ENCODE measurements at places on chromosomes 12 and 14. TPM values are rescaled to one million over a fixed set of nuclear protein-coding genes. Genes with fewer than 3 reads are reported as not detected.

Gene ANO2
- 2.8 TPM for total RNA-seq

- no peaks in the 10 kb centered on the region for H3K36me3 ChIP-seq
- H3K4me1 ChIP-seq = peaks cover 5% of the 10 kb centered on the region
- no peak for DNase-seq
- no peak overlapping the region for H3K27ac ChIP-seq
These were observed 4.7 kb upstream of the IPO8 start for GRCh38 chr12:30700216-30700900.

- peaks cover 1% of the 10 kb centered on the region for H3K36me3 ChIP-seq
- no peaks in the 10 kb centered on the region for H3K4me1 ChIP-seq
- no peak overlapping the region for H3K27ac ChIP-seq
These were observed 51.2 kb downstream of the DNAH10 start for GRCh38 chr12:123813349-123813748.

DNA sequence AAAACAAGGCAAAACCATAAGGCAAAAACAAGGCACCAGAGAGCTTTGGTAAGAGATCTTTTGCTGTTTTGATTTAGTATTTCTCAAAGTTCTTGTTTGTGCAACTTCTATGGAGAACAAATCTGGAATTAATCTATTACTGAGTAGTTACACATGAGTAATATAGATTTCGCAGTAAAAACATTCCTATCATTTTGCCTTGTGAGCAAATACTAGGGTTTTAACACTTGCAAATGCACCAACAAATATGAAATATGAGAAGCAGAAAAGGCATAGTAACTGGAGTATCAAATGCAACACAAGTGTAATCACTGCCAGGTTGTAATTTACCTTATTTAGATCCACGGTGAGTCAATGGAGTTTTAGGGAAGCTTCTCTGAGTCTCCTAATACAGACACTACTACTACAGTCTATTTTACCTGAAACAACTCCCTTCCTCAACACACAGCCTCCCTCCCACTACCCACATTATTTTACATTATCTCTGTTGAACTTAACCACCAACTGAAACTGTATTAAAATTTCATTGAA lies 324.1 kb downstream of the FLRT2 start:
- H3K4me1 ChIP-seq = no peaks in the 10 kb centered on the region
- no peaks in the 10 kb centered on the region for H3K27me3 ChIP-seq
- no peaks in the 10 kb centered on the region for H3K36me3 ChIP-seq
- DNase-seq = no peak
- H3K27ac ChIP-seq = no peak overlapping the region
- H3K4me3 ChIP-seq = no peak overlapping the region

Gene APOF
- not detected for total RNA-seq

DNA sequence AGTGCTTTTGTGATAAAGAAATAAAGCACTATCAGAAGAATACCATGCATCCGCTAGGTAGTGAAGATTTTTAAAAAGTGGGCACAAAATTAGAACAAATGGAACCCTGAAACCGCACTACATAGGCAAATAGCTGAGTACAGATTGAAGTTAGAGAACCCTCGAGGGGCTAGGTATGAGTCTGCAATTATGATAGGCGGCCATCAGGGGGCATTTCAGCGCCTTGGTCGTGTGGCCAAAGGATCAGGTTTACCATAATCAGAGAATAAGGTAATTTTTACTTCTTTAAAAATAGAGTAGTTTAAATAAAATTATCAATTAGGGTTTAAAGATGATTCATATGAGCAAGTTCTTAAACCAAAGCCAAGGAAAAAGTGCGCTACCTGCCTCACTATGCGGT lies 129.8 kb downstream of the TMX1 start:
- no peak for DNase-seq
- peaks cover 8% of the 10 kb centered on the region for H3K4me1 ChIP-seq
- no peaks in the 10 kb centered on the region for H3K27me3 ChIP-seq
- H3K4me3 ChIP-seq = no peak overlapping the region
- no peaks in the 10 kb centered on the region for H3K36me3 ChIP-seq

DNA sequence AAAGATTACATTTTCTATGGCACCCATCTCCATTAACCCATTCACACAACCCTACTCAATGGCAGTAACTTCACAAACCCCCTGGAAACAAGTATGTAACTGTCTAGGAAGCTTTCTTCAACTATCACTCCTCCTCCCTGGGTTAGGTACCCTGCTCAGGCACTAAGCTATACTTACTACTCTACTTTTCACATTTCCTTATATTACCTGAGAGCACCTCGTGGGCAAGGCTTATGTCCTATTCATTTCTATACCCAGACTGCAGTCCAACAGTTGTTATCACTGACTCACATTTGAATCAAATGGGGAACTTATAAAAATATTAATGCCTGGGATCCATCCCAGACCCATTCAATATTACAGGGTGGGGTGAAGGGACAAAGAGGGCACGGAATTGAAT lies 4.6 kb downstream of the PAWR start:
- no peak for DNase-seq
- peaks cover 26% of the 10 kb centered on the region for H3K27me3 ChIP-seq
- no peak overlapping the region for H3K27ac ChIP-seq
- H3K36me3 ChIP-seq = no peaks in the 10 kb centered on the region
- peaks cover 39% of the 10 kb centered on the region for H3K4me1 ChIP-seq
- no peak overlapping the region for H3K4me3 ChIP-seq

- H3K4me1 ChIP-seq = no peaks in the 10 kb centered on the region
- no peak overlapping the region for H3K27ac ChIP-seq
- no peaks in the 10 kb centered on the region for H3K27me3 ChIP-seq
- no peak for DNase-seq
- no peaks in the 10 kb centered on the region for H3K36me3 ChIP-seq
These were observed 11.4 kb upstream of the NOPCHAP1 start for GRCh38 chr12:104974626-104975290.

Gene NKX2-1
- not detected for total RNA-seq

- no peak for DNase-seq
- H3K27me3 ChIP-seq = no peaks in the 10 kb centered on the region
These were observed 25.9 kb downstream of the SLC25A47 start for GRCh38 chr14:100348784-100349685.

GRCh38 chr12:27863839-27864238 lies 83.8 kb upstream of the MANSC4 start:
- H3K4me1 ChIP-seq = no peaks in the 10 kb centered on the region
- no peak for DNase-seq
- no peaks in the 10 kb centered on the region for H3K36me3 ChIP-seq
- H3K27me3 ChIP-seq = no peaks in the 10 kb centered on the region

- DNase-seq = no peak
- H3K27ac ChIP-seq = peak overlapping the region; percentile 51
- peak overlapping the region; percentile 38 for H3K4me3 ChIP-seq
- no peaks in the 10 kb centered on the region for H3K27me3 ChIP-seq
These were observed 1.8 kb upstream of the LARP4 start for GRCh38 chr12:50398931-50399330.

- peaks cover 5% of the 10 kb centered on the region for H3K4me1 ChIP-seq
- peaks cover 6% of the 10 kb centered on the region for H3K36me3 ChIP-seq
- DNase-seq = no peak
- no peaks in the 10 kb centered on the region for H3K27me3 ChIP-seq
- H3K4me3 ChIP-seq = no peak overlapping the region
These were observed 498.4 kb downstream of the PCNX1 start for GRCh38 chr14:71405676-71406075.

DNA sequence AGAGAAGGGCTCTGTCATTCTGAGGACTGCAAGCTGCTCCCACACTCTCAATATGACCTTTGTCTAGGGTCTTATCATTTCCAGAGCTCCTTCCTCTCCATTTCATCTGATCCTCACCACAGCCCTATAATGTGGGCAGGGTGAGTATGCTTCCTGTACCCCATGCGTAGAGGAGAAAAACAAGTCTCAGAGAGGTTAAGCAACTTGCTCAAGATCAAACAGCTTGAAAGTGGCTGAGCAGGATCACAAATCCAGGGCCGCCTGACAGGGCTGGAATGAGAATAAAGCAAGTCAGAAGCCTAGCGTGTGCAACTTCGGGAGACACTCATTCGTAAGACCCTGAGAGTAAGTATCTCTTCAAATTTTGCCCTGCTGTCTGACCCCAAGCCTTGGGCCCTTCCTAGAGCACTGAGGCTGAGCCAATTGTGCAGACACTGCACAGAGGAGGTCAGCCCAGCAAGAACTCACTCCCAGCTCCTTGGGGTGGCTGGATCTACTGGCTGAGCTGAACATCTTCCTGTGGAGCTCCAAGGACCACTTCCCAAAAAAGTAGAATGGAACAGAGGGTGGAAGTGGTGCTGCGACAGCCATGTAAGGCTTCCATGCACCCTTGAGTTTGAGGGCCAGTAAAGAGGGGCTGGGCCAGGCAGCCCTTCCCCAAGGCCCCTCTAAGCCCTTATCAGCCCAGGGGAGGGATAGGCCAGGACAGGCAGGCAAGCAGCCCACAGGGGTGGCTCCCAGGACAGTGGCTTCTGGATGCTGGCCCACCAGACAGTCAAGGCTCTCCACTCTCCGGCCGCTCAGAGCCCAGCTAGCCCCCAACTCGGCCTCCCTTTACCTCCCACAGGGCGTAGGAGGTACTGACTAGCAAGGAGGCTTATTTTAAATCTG lies 10.5 kb downstream of the ZFP36L1 start:
- no peak overlapping the region for H3K27ac ChIP-seq
- H3K4me1 ChIP-seq = peaks cover 47% of the 10 kb centered on the region
- peaks cover 5% of the 10 kb centered on the region for H3K36me3 ChIP-seq
- no peak overlapping the region for H3K4me3 ChIP-seq
- DNase-seq = no peak
- no peaks in the 10 kb centered on the region for H3K27me3 ChIP-seq

GRCh38 chr12:5783289-5783920 lies 161.7 kb downstream of the ANO2 start:
- no peak overlapping the region for H3K27ac ChIP-seq
- DNase-seq = peak; percentile 1
- no peaks in the 10 kb centered on the region for H3K4me1 ChIP-seq
- no peaks in the 10 kb centered on the region for H3K36me3 ChIP-seq

Gene AQP2
- total RNA-seq = 0.29 TPM

Gene TMEM132C
- 0.31 TPM for total RNA-seq

DNA sequence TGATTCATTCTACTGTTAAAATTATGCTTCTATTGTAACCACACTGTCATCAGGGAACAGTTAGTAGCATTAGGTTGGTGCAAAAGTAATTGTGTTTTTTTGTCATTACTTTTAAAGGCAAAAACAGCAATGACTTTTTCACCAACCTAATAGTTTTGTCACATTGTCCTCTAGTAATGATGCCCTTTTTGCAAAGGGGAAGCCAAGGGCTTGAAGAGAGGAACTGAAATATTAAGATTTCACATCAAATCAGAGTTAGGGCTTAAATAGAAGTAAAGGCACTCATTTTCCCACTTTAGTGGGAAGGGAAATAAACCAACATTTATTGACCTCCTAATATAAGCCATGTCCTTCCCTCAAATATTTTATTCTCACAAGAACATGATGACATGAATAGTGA lies 273.7 kb downstream of the NRXN3 start:
- H3K36me3 ChIP-seq = no peaks in the 10 kb centered on the region
- no peak overlapping the region for H3K4me3 ChIP-seq
- no peaks in the 10 kb centered on the region for H3K4me1 ChIP-seq
- peaks cover 5% of the 10 kb centered on the region for H3K27me3 ChIP-seq
- H3K27ac ChIP-seq = no peak overlapping the region

- H3K36me3 ChIP-seq = peaks cover 1% of the 10 kb centered on the region
- DNase-seq = no peak
- H3K27me3 ChIP-seq = peaks cover 3% of the 10 kb centered on the region
- H3K4me3 ChIP-seq = no peak overlapping the region
- H3K4me1 ChIP-seq = peaks cover 6% of the 10 kb centered on the region
These were observed 103.5 kb upstream of the FRMD6 start for GRCh38 chr14:51548187-51548586.

Gene BHLHE41
- total RNA-seq = 0.78 TPM

Gene KRT75
- total RNA-seq = not detected

Gene TRAFD1
- total RNA-seq = 35.4 TPM

DNA sequence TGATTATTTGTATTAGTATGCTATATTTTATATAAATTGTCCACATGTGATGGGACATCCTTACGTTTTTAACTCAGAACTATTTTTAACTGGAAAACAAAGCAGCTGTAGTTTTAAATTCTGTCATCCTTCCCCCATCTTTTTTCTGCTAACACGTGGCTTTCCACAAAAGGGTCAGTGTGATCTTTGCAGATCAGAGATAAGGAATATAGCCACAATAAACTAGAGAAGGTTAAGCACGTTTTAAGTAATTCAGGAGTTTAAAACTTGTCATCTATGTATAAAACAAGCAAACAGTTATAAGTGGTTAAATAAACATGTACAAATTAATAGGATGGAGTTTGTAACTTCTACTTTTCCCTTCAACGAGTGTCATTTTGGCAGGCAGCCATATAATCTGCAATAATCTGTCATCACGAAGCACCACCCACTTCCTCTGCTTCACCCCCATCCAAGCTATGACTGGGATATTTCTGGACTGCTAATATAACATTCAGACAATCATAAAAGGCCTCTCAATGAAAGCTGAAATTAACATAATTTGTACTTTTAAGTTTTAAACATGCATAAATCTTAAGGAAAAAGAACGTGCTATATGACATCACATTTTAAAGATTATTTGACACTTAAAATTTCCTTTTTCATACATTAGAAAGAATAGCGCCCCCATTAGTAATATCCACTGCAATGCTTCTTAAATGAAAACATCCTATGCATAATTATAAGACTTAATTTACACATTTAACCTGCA lies 15.3 kb downstream of the TAOK3 start:
- no peak overlapping the region for H3K27ac ChIP-seq
- H3K4me3 ChIP-seq = no peak overlapping the region
- no peak for DNase-seq

DNA sequence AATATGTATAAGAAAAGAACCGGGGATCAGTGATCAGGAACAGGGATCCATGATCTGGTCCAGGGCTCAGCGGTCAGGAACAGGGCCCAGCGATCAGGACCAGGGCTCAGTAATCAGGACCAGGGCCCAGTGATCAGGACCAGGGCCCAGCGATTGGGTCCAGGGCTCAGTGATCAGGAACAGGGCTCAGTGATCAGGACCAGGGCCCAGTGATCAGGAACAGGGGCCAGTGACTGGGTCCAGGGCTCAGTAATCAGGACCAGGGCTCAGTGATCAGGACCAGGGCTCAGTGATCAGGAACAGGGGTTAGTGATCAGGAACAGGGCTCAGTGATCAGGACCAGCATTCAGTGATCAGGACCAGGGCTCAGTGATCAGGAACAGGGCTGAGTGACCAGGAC lies 56.3 kb downstream of the TMEM121 start:
- H3K27me3 ChIP-seq = no peaks in the 10 kb centered on the region
- no peak for DNase-seq
- H3K4me3 ChIP-seq = no peak overlapping the region

Measured in progenitor cell of endocrine pancreas (in vitro differentiated cells).